Stimulated activated CD8-positive, alpha-beta memory T cell treated with anti-CD3 and anti-CD28 coated beads, Interleukin-15, amount 100 ng/mL, for 48 hours (primary cell): ENCODE measurements at places on chromosomes 7 and 10.

DNA sequence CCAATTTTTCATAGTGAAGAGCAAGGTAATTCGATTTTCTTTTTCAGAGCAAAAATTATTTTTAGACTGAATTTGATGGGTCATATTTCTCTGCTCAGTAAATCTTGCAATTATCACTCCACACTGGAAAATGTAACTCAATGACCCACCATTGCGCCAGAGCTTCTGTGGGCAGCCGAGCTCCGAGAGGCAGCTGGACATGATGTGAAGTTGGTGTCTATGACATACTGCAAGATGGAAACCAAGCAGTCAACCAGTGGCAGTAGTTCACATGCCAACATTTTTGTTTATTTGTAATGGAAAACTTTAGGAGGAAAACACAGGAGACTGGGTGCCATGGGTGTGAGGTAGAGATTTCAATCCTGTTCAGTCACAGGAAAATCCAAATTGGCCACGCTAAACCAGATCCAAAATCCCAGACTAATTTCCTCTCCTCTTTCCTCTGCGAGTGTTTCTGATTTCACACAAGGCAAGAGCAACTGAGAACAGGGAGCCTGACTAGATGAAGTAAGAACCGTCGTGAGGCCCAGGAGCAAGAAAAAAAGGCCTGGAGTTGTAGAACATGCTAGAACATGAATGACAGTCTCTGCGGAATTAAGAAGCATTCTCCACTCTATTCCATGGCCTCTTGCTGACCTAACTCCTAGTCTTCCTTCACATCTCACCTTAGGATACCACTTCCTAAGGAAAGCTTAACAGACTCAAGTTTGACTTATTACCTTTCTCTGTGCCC lies 39.3 kb downstream of the CALD1 start:
- no peak for DNase-seq

- no peak for DNase-seq
These were observed 28.9 kb downstream of the SKIDA1 start for GRCh38 chr10:21496343-21497176.

DNA sequence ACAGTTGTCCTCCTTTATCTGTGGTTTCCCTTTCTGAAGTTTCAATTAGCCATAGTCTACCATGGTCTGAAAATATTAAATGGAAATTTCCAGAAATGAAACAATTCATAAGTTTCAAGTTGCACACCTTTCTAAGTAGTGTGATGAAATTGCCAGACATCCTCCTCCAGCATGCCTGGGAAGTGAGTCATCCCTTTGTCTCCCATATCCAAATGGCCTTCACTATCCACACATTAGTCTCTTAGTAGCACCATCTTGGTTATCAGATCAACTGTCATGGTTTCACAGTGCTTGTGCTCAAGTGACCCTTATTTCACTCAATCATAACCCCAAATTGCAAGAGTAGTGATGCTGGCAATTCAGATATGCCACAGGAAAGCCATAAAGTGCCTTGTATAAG lies 83.4 kb upstream of the PPP1R9A start:
- no peak for DNase-seq

DNA sequence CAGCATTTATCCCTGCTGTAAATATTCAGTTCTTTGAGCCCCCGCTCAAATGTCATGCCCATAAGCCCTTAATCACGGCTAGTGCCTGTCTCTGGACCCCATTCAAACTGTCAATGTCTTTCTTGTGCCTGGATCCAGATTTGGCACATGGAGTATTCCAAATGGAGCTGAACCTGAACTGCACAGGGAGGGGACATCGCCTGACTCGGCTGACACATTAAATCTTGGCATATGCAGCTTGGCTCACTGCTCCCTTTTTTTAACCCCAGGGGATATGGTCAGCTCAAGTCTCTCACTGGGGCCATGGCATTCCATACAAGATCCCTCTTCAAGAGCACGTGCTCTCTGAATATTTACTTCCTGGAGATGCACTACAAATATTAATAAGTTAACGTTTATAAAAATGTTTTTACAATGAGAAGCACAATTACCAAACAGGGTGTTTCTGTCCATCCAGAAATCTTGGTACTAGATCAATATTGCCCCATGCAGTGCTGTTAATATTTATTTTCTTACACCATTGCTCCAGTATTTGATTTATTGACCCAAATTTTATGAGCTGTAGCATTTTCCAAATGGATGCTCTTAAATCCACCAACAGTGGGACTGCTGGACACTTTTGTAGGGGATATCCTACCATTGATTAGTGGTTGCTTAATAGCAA lies 57.4 kb downstream of the FGFR2 start:
- no peak for DNase-seq

- DNase-seq: no peak
These were observed 433.2 kb downstream of the TNS3 start for GRCh38 chr7:47148536-47149207.

DNA sequence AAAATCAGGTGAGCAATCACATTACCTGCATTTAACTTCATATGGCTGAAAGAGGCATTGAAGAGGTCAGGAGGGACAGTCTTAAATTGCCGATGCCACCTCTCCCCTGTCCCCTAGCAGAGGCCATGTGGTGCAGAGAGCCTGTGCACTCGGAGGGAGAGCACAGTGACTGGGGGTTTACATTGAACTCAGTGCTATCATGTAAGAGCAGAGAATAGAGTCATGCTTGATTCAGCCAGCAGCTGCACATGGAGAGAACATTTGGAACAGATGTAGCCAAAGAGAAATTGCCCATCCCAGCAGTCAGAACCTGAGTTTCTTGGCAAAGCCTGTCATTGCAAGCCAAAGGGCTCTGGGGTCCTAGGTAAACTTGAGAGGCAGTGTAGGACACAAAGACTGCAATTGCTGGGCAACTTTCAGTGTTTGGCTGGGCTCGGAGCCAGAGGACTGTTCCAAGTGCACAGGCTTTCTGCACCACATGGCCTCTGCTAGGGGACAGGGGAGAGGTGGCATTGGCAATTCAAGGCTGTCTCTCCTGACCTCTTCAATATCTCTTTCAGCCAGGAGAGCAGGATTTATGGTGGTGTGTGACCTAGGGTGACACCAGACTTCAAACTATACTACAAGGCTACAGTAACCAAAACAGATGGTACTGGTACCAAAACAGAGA lies 267.1 kb downstream of the REEP3 start:
- DNase-seq: no peak

- no peak for DNase-seq
These were observed 81.1 kb downstream of the XRCC2 start for GRCh38 chr7:152594801-152595200.

GRCh38 chr7:1227814-1228544 lies 4.7 kb upstream of the UNCX start:
- DNase-seq: no peak

DNA sequence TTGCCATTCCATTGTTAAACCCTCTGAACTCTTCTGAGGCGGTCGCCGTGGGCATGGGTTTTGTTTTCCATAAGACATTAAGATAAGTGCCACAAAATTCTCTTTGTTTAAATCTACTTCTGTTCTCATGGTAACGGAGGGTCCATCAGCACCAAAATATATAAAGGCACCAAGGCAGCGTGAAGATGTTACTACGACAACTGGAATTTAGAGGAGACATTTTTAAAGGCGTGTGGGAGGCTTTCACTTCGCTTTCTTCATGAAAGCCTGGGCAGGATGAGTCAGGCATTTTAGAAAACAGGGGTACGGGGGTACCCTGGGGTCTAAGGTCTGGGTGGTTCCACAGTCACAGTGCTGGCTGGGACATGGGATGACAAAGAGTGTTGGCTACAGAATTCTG lies 34.0 kb downstream of the SMKR1 start:
- DNase-seq: no peak

- DNase-seq: no peak
These were observed 57.5 kb downstream of the FHIP2A start for GRCh38 chr10:114879093-114879492.
